ENCODE measurements at places on chromosomes 12 and 14.

GRCh38 chr12:70660620-70661219 is 23.5 kb upstream of the PTPRB start:
- no peak for DNase-seq

DNA sequence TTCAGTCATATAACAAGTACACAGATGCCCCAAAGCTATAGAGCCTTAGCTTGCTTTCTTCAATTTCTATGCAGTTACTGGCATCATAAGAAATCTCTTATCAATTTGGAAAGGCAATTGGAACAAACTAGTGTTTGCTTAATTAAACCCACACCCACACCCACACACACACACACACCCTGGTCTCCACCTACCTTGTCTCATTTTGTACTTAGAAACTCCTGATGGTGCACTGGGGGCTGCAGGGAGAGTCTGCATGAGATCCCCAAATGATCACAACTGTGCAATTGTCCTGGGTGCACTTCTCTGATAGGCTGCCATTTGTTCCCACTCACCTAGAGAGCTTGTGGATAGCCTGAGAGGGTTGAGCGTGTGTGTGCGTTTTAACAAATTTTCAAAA is 40.5 kb upstream of the PTCSC3 start:
- DNase-seq: no peak

DNA sequence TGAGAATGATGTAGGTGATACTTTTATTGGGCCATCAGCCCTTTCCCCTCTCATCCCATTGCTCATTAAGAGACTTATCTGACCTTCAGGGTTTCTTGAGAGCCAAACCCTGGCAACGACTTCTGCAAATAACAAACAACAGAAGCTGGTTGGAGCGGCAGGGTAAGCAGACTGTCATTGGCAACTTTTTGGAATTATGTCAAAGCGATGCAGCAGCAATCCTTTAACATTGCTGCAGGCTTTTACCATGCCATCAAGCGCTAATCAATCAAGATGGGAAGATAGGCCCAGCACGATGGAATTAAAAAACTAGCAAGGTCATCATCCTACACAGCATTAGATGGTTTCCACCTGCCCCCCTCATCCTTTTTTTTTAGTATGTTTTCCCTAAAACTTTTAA is 406.1 kb upstream of the PDE3A start:
- DNase-seq: no peak

DNA sequence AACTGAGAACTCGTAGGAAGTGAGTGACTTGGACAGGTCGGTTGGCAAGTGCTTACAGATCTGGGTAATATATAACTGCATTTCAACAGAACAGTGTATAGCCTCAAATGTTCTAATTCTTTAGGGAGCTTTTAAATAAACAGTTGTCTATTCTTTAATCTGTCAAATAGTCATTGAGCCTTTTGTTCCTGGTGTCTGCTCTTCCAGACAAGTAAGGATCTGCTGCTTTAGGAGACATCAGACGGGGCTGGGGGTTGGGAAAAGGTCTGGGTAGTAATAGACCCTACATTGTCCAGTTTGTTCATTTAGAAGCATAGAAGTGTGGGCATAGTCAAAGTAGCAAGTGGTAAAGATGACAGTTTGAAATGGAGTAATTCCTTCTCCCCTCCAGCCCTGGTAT is 2.0 kb downstream of the PTPN11 start:
- no peak for DNase-seq

DNA sequence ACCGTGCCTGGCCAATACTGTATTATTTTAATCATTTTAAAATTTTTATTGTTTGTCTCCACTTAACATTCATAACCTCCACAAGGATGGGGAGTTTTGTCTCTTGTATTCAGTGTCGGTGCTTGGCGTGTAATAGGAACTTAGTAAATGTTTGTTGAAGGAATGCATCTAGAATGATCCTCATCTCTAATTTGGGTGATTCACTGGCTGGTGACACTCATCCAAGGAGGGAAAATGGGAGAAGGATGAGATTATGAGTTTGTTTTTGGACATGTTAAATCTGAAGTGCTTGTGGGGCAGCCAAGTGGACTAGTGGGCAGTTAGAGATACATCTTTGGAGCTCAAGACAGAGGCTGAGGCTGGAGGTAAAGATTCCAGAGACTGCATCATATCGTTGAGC is 5.1 kb downstream of the KLC1 start:
- no peak for DNase-seq
